A673 (cell line): ENCODE measurements at places on chromosomes 6 and 20.

GRCh38 chr6:131747821-131748353, 37.1 kb upstream of the CTAGE9 start:
- no peaks in the 10 kb centered on the region for H3K36me3 ChIP-seq
- DNase-seq: no peak
- no peak overlapping the region for H3K4me3 ChIP-seq

- no peak for DNase-seq
- H3K27ac ChIP-seq: no peak overlapping the region
- H3K36me3 ChIP-seq: no peaks in the 10 kb centered on the region
- no peak overlapping the region for H3K4me3 ChIP-seq
Observed at GRCh38 chr20:14953736-14954135, 616.3 kb upstream of the FLRT3 start.

DNA sequence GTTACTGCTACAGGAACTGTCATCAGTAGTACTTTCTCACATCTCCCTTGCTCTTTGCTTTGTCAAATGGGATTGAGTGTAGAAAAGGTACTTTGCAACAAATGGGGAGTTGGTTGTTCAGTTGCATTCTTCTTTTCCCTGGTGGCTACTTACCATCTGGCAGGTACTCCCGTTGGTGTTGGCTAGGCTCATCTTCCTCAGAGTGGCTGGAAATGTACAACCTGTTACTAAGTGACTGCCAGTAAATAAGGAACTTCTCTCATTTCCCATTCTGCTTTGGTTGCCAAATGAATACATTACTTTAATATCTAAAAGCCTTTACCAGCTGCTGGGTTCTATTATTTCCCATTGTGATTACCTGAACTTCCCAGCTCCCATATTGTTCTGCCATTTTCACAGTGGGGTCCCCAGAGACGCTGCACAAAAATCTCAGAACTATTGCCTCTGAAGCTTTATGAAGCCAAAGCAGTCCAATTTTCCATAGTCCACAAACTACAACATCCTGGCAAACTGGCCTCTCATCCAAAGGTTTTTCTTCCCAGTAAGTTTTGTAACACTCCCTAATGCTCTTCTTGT, 229.7 kb upstream of the HTR1E start:
- no peak for DNase-seq
- H3K27me3 ChIP-seq: no peaks in the 10 kb centered on the region
- H3K4me3 ChIP-seq: no peak overlapping the region

GRCh38 chr6:41200901-41201763, at the start of gene TREML2:
TREML2 (minus strand) TSS chr6:41201149; CDS start chr6:41201008, 141 bp downstream.
- H3K27me3 ChIP-seq: peaks cover 12% of the 10 kb centered on the region
- H3K4me1 ChIP-seq: peaks cover 11% of the 10 kb centered on the region
- DNase-seq: no peak
- H3K27ac ChIP-seq: no peak within 1 kb of the TSS
- H3K4me3 ChIP-seq: no peak within 1 kb of the TSS
- H3K36me3 ChIP-seq: no peaks in the 10 kb centered on the region

DNA sequence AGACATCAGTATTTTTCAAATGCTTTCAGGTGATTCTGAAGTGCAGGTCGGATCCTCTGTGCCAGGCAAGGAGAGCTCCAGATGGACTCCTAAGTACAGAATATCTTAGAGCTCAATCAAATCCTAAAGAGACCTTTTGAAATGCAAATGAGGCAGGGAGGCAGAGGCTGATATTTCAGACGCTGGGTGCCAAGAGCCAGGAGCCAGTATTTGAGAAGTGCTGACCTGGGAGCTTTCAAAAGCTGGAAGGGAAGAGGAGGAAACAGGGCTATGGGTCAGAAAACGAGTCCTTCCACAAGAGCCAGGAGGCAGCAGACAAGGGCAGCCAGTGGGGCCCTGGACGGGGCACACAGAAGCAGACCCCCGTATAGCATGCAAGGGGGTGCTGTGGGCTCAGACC, 46.1 kb upstream of the DSN1 start:
- H3K4me1 ChIP-seq: peaks cover 5% of the 10 kb centered on the region
- H3K36me3 ChIP-seq: peaks cover 35% of the 10 kb centered on the region
- no peak overlapping the region for H3K27ac ChIP-seq
- no peaks in the 10 kb centered on the region for H3K27me3 ChIP-seq

DNA sequence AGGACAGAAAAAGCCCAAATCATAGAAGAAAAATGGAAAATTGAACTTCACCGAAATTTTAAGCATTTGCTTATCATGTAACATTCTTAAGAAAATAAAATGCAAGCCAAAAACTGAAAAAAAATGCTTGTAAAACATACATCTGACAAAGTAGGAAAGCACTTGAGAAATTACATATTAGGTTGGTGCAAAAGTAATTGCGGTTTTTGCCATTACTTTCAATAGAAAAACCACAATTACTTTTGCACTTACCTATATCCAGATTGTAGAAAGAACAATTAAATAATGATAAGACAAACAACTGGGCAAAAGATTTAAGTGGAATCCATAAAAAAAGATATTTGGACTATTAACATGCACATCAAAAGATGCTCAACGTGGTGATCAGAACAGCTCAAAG, 146.2 kb downstream of the TBXT start:
- H3K27ac ChIP-seq: no peak overlapping the region
- H3K36me3 ChIP-seq: no peaks in the 10 kb centered on the region
- peaks cover 7% of the 10 kb centered on the region for H3K27me3 ChIP-seq
- no peak for DNase-seq
- H3K4me3 ChIP-seq: no peak overlapping the region
- H3K4me1 ChIP-seq: no peaks in the 10 kb centered on the region

GRCh38 chr6:9461188-9461587, 953.7 kb downstream of the TFAP2A start:
- H3K4me3 ChIP-seq: no peak overlapping the region
- peaks cover 12% of the 10 kb centered on the region for H3K4me1 ChIP-seq
- no peaks in the 10 kb centered on the region for H3K27me3 ChIP-seq
- H3K27ac ChIP-seq: no peak overlapping the region
- DNase-seq: no peak

DNA sequence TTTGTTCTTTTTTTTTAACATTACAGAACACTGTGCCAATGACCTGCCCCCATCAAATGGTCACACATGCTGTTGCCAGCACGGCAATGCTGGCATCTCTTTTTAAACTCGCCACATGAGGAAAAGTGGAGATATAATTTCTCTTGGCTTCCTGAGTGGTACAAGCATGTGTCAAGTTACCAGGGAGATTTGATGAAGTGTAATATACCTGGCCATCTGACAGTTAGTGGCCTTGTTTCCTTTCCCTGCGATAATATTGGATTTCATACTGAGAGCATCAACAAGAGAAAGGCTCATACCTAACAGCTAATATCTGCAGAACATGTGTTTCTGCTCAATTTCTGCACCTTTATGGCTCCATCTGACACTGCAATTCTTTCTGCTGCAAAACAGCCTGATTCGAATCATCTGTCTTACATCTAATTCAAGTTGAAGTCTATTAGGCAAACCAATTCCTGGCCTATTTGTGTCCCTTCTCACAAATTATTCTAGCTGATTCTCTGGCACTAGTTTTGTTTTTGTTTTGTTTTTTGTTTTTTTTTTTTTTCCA, 519.5 kb downstream of the PREX1 start:
- peaks cover 21% of the 10 kb centered on the region for H3K27me3 ChIP-seq
- H3K4me3 ChIP-seq: no peak overlapping the region
- H3K27ac ChIP-seq: no peak overlapping the region

GRCh38 chr20:50144362-50144761, 9.2 kb downstream of the PEDS1 start:
- H3K36me3 ChIP-seq: peaks cover 25% of the 10 kb centered on the region
- H3K27me3 ChIP-seq: no peaks in the 10 kb centered on the region
- no peak overlapping the region for H3K4me3 ChIP-seq
- H3K27ac ChIP-seq: peak overlapping the region; percentile 26
- no peak for DNase-seq
- H3K4me1 ChIP-seq: peaks cover 7% of the 10 kb centered on the region

GRCh38 chr20:32382102-32382950, 24.2 kb downstream of the ASXL1 start:
- H3K36me3 ChIP-seq: peaks cover 5% of the 10 kb centered on the region
- no peaks in the 10 kb centered on the region for H3K4me1 ChIP-seq
- no peak overlapping the region for H3K27ac ChIP-seq
- H3K27me3 ChIP-seq: no peaks in the 10 kb centered on the region
- no peak for DNase-seq
- no peak overlapping the region for H3K4me3 ChIP-seq

DNA sequence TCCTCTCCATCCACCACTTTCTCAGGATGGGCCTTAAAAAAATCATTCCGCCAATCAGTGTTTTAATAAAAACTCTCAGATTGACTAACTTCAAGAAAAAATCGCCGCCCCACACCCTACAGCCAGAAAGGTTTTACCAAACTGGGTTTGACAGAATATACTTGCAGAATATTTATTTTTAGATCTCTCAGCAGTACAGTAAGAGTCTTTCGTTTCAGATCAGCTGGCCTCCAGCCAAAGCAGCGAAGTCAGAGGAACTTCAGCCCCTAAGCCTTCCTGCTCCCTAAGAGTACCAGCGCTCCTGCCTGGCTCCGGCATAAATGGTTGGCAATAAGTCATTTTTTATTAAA, 24.7 kb downstream of the TBC1D7 start:
- H3K36me3 ChIP-seq: peaks cover 14% of the 10 kb centered on the region
- peak overlapping the region; percentile 76 for H3K27ac ChIP-seq
- H3K27me3 ChIP-seq: no peaks in the 10 kb centered on the region

DNA sequence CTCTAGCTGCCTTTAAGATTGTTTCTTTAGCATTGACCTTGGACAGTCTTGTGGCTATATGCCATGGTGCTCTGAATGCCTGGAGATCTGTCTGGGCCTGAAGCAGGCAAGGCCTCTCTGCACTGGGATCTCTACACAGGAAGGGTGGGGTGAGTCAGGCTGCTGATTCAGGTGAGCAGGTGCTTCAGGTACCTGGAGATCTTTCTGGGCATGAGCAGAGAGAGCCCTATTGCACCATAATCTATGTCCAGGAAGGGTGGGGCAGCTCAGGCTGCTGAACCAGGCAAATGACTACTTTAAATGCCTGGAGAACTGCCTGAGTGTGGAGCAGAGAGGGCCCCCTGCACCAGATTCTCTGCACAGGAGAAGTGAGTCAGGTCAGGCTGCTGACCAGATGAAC, 94.5 kb downstream of the TPBG start:
- H3K27me3 ChIP-seq: no peaks in the 10 kb centered on the region
- no peak overlapping the region for H3K4me3 ChIP-seq
- no peak for DNase-seq
- H3K36me3 ChIP-seq: no peaks in the 10 kb centered on the region
- no peak overlapping the region for H3K27ac ChIP-seq
- H3K4me1 ChIP-seq: no peaks in the 10 kb centered on the region

GRCh38 chr20:61503106-61503505, 251.0 kb downstream of the CDH4 start:
- no peak overlapping the region for H3K27ac ChIP-seq
- DNase-seq: no peak
- H3K4me1 ChIP-seq: no peaks in the 10 kb centered on the region
- peaks cover 55% of the 10 kb centered on the region for H3K27me3 ChIP-seq

GRCh38 chr20:23142162-23143050, 56.3 kb upstream of the CD93 start:
- no peak overlapping the region for H3K27ac ChIP-seq
- no peak for DNase-seq
- H3K4me1 ChIP-seq: peaks cover 8% of the 10 kb centered on the region

DNA sequence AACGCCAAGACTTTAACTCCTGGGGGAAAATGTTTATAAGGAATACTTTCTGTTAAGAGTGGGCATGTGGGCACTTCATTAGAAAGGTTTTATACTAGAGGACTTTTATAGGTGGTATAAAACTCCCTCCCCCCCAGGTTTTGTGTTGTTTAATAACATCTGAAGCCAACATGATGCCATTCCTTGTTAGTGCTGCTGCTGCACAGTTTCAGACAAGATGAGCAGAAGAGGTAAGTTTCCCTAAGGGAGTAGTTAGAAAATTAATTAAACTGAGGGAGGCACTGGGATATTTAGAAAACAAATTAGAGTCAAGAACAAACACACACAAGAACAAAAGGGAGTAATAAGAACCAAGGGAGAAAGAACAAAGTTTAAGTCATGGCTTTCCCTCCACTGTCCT, 362.4 kb downstream of the GRIK2 start:
- DNase-seq: no peak
- H3K27me3 ChIP-seq: no peaks in the 10 kb centered on the region
- H3K36me3 ChIP-seq: no peaks in the 10 kb centered on the region
- H3K4me1 ChIP-seq: peaks cover 7% of the 10 kb centered on the region
- H3K4me3 ChIP-seq: no peak overlapping the region
- no peak overlapping the region for H3K27ac ChIP-seq
